ENCODE measurements at places on chromosomes 4 and X.

DNA sequence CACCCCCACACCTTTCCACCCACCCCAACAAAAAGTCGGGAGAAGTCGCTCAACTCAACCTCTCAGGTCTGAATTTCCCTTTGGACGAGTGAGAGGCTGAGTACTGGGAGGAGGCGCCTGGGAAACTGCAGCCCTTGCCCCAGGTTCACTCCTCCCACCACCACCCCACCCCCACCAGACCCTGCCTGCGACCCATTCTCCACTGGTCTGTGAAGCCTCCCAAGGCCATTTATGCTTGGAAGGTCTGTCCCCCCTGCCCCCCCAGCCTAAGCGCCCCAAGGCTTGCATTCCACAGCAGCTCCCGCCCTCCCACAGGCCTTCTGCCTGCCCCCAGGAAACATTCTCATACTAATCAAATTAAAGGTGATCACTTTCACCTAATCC is 27.2 kb downstream of the ELF4 start:
- DNase-seq: no peak

DNA sequence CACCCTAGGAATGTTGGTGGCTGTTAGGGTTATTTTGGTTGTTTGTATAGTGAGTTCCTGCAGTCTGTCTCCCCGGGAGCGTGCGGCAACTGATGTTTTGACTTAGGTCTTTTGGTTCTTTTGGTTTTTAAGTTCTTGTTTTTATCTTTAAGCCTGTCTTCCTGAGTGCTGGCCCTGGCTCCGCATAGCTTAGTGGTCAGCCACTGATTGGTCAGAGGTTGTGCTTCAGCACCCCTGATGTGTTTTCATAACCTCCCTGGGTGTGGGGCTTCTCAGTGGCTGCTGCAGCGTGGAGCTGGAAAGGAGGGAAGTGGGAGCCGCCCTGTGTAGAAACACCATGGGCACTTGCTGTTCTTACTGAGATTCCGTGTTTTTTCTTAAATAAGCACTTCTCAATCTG is 5.1 kb downstream of the PIGG start:
- no peak for DNase-seq

DNA sequence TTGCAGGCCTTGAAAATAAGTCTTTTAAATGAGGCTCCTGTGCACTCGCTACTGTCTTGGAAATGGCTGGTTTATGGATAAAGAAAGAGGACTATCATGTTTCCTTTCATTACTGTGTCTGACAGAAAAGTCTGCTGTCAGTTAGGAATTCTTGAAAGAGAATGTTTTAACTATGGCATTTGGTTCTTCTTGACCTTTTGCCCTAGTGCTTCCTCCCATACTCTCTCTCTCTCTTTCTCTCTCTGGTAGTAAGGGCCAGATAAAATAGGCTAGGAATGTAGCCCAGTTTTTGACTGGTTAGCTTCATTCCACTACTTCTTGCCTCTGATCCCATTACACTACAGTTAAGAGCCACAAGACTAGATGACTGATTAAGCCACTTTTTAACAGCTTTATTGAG is 29.8 kb downstream of the YY2 start:
- DNase-seq: no peak

GRCh38 chr4:149823769-149824221 is 8.2 kb upstream of the IQCM start:
- no peak for DNase-seq

DNA sequence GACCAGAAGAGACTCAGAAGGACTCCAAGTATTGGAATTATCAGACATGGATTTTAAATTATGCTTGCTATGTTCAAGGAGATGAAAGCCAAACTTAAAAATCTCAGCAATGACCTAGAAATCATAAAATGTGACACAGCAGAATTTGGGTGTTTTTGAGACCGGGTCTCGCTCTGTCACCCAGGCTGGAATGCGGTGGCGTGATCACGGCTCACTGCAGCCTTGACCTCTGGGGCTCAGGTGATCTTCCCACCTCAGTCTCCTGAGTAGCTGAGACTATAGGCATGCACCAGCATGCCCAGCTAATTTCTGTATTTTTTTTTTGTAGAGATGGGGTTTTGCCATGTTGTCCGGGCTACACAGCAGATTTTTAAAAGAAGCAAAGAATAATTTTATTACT is 12.7 kb downstream of the TAB3 start:
- DNase-seq: no peak

- DNase-seq: no peak
Observed at GRCh38 chrX:19097553-19098283, 24.6 kb downstream of the ADGRG2 start.

- DNase-seq: no peak
Observed at GRCh38 chr4:79893456-79893855, 179.6 kb downstream of the ANTXR2 start.

DNA sequence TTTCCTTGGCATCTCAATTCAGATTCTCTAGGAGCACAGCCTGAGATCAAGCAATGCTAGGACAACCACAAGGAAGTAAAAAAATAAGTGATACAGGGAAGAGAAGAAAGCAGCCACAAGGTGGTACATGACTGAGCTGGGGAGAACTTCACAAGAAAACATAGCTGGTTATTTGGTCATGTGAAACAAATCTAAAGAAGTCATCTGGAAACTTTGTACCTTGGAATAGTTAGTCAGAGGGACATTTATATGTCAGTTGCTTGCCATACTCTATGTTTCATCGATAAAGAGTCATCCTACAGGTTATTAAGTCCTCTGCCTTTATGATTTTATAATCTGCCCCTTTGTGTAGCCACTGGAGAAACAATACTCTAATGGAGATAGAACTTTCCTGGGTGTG is 575.1 kb downstream of the IL15 start:
- DNase-seq: no peak

- DNase-seq: no peak
Observed at GRCh38 chr4:88225232-88226105, 58.9 kb downstream of the PPM1K start.

DNA sequence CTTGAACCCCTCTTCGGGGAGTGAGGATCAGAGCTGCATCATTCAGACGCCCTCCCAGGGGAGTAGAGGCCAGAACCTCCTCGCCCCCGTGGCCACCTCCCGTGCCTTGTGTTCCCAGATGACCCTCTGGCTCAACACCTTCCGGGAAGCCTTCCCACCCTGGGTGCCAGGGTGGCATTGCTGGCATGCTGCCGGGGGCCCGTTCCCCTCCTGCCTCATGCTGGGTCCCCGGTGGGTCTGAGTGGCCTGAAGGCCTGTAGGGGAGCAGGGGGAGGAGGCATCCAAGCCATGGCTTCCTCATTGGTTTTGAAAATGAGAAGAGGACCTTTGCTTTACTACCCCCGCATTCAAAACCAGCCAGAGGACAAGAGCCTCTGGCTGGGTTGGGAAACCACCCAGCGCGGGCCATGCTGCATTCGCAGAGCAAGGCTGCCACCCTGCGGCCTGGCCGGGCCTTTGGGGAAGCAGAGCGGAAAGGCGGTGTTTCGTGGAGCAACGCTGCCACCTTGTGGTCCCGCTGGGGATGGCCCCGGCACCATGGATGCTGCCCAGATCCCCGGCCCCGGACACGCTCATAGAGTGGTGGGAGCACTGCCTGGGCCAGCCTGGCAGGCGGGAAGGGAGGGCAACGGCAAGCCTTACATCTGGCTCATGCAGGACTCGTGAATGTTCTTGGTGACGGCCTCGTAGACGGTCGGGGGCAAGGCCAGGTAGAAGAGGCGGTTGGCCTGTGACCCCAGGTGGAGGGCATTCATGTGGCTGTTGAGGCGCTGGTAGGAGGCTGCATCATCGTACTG is 11.9 kb downstream of the G6PD start:
- peak; percentile 90 for DNase-seq

DNA sequence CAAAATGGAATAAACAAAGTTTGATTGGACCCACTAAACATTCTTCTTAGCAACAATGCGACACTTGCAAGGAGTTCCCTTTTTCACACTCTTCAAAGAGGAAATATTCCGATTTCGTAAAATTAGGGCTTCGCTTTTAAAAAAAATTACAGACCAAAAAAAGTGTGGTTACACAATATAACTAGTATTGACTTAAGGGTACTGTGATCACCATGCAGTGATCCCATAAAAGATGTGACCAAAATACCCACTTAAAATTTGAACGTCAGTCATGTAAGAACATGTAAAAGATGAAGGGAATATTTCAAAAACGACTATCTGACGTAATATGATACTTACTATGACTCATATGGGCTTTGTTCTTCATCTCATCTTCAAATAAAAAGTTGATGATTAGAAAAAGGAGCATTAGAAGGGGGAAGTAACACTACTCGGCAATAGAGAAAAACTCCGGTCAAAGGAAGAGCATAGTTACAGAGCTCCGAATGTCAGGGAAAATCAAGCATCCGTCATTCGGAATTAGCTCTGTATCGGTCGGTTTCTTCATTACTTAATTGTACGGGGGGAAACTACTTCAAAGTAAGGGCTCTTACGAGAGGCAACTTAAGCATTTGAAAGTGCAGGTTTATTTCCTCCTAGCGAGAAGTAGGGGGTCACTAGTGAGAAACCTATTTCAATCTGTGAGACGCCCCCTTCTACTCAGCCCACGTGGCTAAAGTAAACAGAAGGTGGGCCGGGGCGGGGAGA is 1.3 kb upstream of the TET2 start:
- DNase-seq: no peak

DNA sequence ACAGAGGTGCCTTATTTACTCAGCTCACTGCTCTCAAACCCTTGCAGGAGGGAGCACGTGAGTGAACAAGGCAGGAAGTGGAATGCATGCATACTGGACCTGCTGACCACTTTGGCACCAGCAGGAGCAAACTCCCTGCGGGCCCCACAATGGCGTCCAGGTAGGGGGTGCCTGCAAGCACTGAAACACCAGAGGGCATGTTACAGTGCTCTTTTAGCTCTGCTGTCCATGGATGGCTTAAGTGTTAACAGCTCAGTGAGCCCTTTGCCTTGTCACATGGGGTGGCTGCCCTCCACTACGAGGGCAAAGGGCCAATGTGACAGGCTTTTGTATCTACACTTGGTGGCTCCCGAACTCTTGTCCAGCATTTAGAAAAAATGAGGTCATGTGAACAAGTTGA is 199.5 kb upstream of the UGT8 start:
- DNase-seq: no peak

GRCh38 chr4:109007976-109008375 is 245.1 kb upstream of the ETNPPL start:
- no peak for DNase-seq

- no peak for DNase-seq
Observed at GRCh38 chr4:158285429-158286216, 75.3 kb downstream of the TMEM144 start.

DNA sequence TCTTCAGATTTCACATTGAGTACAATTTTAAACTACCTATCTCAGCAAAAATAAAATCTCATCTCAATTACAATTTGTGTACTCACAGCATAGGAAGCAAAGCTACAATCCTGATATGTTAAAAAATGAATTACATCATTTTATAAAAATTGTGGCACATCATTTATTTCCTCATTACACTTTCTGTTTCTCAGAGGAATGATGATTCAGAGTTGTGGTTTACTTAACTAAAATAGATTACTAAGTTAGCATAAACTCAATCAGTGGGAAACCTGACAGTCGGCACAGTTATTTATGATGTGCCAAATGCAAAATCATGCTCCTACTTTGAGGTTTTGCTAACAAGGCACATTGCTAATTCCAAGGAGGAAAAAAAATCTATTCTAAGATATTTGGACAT is 325.0 kb downstream of the FBXO8 start:
- no peak for DNase-seq

DNA sequence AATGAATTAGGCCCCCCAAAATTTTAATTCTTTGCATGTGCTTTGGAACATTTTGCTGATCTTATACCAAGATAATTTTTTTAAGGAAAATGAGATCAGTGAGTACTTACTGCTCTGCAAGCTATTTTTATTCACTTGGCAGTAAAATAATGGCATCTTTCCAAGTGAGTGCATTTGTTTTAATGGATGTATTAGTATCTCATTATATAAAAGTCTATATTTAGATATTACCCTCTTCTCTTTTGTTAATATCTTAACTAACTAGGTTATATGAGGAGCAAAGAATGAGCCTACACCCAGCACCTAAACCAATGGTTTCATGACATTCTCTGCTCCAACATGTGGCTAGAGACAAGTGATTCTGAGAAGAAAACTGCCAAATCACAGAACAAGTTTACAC is 21.1 kb upstream of the ARAF start:
- DNase-seq: no peak

DNA sequence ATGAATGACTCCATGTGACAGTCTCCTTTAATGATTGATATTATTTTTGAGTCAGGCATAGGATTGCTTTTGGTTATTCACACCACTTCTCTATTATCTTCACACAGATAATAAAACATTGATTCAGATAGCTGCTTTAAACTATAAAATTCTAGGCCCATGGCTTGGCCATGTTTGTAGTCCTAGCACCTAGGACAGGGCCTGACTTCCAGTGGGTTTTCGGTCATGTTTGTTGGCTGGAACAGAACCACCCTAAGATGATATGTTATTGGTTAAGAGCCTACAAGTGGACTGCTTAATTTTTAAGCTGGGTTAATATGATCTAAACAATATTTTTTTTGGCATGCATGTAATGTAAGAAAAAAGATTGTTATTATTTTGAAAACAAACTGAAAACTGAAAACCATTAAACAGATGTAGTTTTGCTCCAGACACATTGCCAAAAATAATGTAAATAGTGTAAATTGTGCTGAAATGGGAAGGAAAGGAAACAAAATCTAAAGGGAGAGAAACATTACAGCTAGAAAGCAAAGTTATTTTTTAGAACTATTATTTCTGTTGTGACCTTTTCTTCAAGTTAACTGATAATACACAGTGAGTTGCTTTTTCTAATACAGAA is 98.0 kb downstream of the FRAS1 start:
- DNase-seq: no peak

DNA sequence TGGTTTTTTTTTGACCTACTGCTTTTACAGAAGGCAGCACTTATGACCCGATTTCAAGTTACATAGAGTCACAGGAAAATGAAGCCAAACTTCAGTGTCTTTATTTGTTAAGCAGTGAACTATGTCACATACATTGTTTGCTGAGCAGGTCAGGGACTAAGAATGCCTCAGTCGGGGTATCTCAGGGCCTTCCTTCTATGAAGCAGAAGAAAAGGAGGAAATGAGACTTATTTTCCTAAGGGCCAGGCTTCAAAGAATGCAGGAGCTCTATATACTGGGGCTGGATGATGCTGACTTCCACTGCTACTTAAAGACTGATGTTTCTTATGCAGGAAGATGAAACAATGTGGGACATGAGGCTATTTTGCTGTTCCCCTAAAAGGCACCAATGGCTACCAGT is 558.4 kb upstream of the IGFBP7 start:
- DNase-seq: no peak

DNA sequence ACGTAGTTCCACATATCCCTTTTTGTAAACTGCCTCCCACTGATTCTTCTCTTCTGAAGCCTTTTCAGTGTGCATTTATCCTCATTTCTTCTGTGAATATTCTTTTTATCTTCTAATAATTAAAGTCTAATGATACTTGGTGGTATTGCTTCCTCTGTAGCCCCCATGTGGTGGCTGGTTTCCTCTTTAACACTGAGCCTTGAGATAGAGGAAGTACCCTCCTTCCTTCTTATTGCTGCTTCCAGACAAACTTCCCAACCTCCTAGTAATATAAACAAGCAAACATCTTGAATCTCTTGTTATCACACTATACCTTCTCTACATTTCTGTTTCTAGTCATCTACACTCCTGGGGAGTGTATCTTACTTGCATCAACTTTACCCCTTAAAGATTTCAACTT is 310.5 kb upstream of the GIMD1 start:
- no peak for DNase-seq

GRCh38 chrX:144840616-144841015 is 406.7 kb upstream of the SPANXN1 start:
- no peak for DNase-seq

- no peak for DNase-seq
Observed at GRCh38 chr4:3730422-3731190, 35.6 kb upstream of the ADRA2C start.

GRCh38 chrX:131827935-131828334 is 195.2 kb upstream of the STK26 start:
- DNase-seq: peak; percentile 28
